ENCODE measurements at places on chromosomes 11 and 22. TPM values are rescaled to one million over a fixed set of nuclear protein-coding genes. Genes with fewer than 3 reads are reported as not detected.

DNA sequence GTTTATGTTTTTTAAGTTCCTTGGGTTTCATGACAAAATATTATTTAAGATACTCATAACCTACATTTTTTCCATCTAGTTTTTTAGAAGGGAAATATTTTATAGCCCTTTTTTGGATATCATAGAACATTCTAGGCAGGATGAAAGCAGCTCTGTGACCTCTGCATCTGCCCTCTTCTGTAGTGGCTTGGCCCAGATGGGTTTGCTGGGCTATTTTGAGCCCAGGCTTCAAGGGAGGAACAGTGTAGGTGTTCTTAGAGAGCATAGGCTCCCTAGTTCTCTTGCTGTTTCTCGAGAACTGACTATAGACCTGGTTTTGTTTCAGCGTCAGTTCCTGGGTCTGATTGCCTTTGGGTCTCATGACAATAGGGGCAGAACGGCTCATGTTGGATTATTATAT, 32.2 kb downstream of the DIXDC1 start:
- H3K4me3 ChIP-seq, result no peak overlapping the region
- no peak overlapping the region for H3K27ac ChIP-seq
- H3K36me3 ChIP-seq, result peaks cover 35% of the 10 kb centered on the region
- no peaks in the 10 kb centered on the region for H3K27me3 ChIP-seq
- DNase-seq, result no peak
- H3K4me1 ChIP-seq, result no peaks in the 10 kb centered on the region

DNA sequence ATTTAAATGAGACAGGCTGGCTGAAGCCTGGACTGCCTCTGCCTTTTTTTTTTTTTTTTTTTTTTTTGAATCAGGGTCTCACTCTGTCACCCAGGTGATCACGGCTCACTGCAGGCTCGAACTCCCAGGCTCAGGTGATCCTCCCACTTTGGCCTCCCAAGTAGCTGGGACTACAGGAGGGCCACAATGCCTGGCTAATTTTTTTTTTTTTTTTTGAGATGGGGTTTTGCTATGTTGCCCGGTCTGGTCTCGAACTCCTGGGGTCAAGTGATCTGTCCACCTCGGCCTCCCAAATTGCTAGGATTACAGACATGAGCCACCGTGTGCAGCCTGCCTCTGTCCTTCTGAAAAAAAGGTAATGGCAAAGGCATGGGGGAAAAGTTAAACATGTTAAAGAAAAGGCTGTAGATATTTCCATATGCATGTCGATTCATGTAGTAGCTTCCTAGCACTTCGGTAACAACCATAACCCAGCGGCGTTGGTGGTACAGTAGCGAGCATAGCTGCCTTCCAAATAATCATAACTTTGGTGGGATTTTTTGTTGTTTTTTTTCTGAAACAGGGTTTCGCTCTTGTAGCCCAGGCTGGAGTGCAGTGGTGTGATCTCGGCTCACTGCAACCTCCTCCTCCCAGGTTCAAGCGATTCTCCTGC, 48.8 kb downstream of the MCHR1 start:
- H3K27me3 ChIP-seq, result no peaks in the 10 kb centered on the region
- H3K27ac ChIP-seq, result no peak overlapping the region
- H3K36me3 ChIP-seq, result no peaks in the 10 kb centered on the region
- DNase-seq, result no peak

- H3K27me3 ChIP-seq, result no peaks in the 10 kb centered on the region
- peak overlapping the region; percentile 53 for H3K4me3 ChIP-seq
- peaks cover 9% of the 10 kb centered on the region for H3K4me1 ChIP-seq
- H3K36me3 ChIP-seq, result no peaks in the 10 kb centered on the region
- no peak for DNase-seq
- peak overlapping the region; percentile 41 for H3K27ac ChIP-seq
Observed at GRCh38 chr11:64007160-64007628, 21.0 kb downstream of the OTUB1 start.

- H3K27ac ChIP-seq, result no peak overlapping the region
- H3K36me3 ChIP-seq, result no peaks in the 10 kb centered on the region
- no peaks in the 10 kb centered on the region for H3K27me3 ChIP-seq
- no peak overlapping the region for H3K4me3 ChIP-seq
- no peaks in the 10 kb centered on the region for H3K4me1 ChIP-seq
- DNase-seq, result no peak
Observed at GRCh38 chr22:48084041-48084728, 1321.7 kb downstream of the TBC1D22A start.

Gene SLC15A3
- 9.6 TPM for total RNA-seq

DNA sequence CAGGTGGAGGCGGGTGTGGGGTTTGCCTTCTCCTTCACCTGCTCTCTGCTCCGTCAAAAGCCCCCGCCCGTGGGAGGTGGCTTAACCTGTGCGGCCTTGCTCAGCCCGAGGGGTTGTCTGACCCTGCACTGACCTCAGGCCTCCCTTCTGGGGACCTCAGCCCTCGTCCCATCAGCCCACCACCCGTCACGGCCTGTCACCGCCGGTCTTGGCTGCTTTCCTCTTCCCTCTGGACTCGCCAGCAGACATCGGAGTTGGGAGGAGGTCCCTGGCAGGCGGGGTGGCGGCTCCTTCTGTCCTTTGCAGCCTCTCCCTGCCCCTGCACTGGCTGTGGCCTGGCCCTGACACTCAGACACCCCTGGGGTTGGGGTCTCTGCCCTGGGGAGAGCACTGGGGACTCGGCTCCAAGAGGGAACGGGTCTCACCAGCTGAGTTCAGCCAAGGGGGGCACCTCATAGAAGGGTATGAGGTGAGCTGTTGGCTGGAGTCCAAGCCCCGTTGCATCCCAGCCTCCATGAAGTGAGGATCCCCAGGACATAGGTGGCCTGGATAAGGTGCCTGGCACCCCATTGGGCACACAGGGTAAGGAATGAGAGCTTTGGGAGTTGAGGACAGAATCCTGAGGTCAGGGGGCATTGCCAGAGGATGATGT, 999.6 kb downstream of the BRD1 start:
- no peaks in the 10 kb centered on the region for H3K36me3 ChIP-seq
- H3K27me3 ChIP-seq, result peaks cover 7% of the 10 kb centered on the region
- H3K27ac ChIP-seq, result no peak overlapping the region

DNA sequence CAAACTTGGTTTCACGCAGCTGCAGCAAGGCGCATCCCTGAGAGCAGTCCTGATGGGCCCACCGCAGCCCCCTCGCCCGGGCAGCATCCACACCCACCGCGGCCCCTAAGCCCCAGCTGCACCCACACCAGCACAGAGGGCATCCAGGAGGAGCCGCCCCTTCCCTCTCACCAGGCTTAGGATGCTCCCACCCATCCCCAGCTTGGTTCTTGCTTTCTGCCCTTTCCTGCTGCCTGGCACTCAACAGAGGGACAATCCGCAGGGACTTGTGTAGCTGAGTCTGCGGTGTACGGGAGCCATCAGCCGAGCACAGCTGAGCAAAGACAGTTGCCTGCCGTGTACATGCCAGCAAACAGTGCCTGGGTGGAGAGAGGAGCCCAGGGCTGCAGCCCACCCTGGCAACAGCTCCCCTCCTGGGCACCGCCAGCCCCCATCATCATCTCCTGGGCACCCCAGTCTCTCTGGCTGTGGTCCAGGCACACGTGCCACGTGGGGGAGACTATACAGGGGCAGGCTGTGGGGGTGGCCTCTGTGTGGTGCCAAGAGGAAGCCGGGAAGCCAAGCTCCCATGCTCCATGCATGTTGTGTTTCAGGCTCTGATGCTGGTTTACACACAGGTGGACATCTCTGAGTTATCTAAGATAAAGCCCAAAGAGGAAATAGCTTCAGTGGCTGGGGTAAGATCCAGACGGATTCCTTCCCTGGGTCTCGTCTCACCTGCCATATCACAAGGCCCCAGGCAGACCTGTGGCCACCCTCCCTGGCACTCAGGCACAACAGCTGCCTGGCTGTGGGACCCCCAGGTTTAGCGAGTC, 36.0 kb upstream of the GNB1L start:
- no peaks in the 10 kb centered on the region for H3K27me3 ChIP-seq
- H3K4me3 ChIP-seq, result no peak overlapping the region

Gene ZBTB16
- total RNA-seq, result 233 TPM

- H3K27ac ChIP-seq, result no peak overlapping the region
- no peaks in the 10 kb centered on the region for H3K36me3 ChIP-seq
- no peaks in the 10 kb centered on the region for H3K4me1 ChIP-seq
- DNase-seq, result no peak
- H3K4me3 ChIP-seq, result no peak overlapping the region
- H3K27me3 ChIP-seq, result no peaks in the 10 kb centered on the region
Observed at GRCh38 chr11:58829786-58830185, 14.7 kb downstream of the GLYATL2 start.

Gene CCDC82
- 8.6 TPM for total RNA-seq

Gene PARVG
- total RNA-seq, result 1.4 TPM

GRCh38 chr11:101931692-101932091, 15.4 kb upstream of the ANGPTL5 start:
- H3K4me3 ChIP-seq, result no peak overlapping the region
- H3K27ac ChIP-seq, result no peak overlapping the region
- no peaks in the 10 kb centered on the region for H3K36me3 ChIP-seq
- H3K27me3 ChIP-seq, result no peaks in the 10 kb centered on the region

Gene ANKK1
- total RNA-seq, result 0.29 TPM

DNA sequence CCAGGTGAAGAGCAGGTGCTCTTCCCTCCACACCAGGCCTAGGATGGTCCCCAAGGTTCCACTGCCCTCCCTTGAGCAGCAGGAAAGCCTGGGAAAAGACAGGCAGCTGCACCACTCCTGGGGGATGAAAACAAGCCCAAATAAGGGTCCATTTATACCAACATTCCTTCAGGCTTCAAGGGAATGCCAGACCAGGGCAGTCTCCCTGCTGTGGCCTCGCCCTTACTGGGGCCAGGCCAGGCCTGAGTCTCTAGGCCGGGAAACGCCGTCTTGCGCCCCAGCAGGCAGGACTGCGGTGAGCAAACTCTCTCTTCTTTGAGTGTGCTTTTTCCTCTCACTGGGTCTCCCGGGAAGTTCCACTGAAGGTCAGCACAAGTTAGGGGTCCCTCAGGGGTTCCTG, 443.5 kb downstream of the SOX6 start:
- H3K4me3 ChIP-seq, result no peak overlapping the region
- no peaks in the 10 kb centered on the region for H3K27me3 ChIP-seq
- H3K27ac ChIP-seq, result peak overlapping the region; percentile 30
- no peaks in the 10 kb centered on the region for H3K4me1 ChIP-seq
- no peak for DNase-seq

Gene UBQLNL
- total RNA-seq, result not detected

GRCh38 chr11:90135016-90135415, 553 bp downstream of the NAALAD2 start:
- peaks cover 4% of the 10 kb centered on the region for H3K4me1 ChIP-seq
- no peak for DNase-seq
- no peak overlapping the region for H3K27ac ChIP-seq
- peak overlapping the region; percentile 67 for H3K4me3 ChIP-seq
- no peaks in the 10 kb centered on the region for H3K36me3 ChIP-seq

DNA sequence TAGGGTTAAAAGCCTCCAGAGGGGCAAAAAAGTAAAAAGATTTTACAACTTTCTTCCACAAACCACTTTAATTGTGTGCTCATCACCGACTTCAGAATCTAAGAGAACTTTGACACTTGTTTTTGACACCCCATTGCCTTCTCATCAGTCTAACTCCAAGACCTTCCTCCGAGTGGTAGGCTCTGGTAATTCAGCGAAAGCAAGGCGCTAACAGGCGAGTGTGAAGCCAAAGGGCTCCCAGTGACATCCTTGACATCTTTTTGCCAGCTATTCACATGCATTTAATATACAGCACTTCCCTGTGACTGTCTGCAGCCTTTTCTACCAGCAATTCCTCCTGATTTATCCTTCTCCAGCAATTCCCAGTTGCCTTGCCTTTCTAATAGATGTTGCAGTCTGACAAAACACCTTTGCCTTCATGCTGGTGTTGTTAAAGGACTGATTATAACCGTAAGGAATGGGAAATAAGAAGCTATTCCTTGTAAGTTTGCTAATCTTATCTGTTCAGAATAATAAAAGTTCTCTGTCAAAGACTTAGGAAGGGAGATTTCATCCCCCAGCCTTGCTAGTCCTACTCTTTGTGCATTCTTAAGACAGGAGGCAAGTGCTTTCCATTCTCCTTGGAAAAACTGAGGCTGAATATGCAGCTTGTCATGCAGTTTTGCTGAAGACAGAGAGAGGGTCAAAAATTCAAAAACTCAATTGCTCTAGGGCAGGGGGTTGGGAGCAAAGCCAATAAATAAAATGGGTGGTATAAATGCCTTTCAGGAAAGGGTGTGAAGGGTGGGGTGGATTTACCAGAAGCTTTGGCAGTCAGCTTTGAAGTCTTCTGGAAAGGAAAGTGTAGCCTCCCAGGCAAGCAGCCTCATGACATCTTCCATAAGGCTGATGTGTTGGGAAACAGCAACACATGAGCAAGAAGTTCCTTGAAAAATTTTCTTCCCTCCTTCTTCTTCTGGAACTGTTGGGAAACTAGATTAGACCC, 39.1 kb downstream of the SNX19 start:
- H3K4me1 ChIP-seq, result peaks cover 23% of the 10 kb centered on the region
- peaks cover 77% of the 10 kb centered on the region for H3K36me3 ChIP-seq
- H3K27me3 ChIP-seq, result no peaks in the 10 kb centered on the region
- H3K4me3 ChIP-seq, result no peak overlapping the region
- DNase-seq, result no peak
- no peak overlapping the region for H3K27ac ChIP-seq
